ENCODE measurements at places on chromosomes 16 and 17.

DNA sequence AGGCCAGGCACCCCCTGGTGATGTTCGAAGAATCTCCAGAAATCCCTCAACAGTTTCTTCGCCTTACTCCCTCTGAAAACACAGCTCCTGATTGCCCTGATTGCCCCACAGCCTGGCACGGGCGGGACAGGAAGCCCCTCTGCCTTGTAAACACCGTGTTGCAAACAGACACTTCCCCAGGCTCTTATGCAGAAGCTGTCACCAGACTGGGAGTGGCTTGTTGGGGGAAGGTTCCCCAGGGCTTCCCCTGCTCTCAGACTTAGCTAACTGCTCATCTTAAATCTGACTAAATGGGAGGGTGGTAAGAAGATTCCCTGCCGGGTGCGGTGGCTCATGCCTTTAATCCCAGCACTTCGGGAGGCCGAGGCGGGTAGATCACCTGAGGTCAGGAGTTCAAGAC, 11.2 kb downstream of the PIK3R5 start:
- peak; percentile 43 for DNase-seq

DNA sequence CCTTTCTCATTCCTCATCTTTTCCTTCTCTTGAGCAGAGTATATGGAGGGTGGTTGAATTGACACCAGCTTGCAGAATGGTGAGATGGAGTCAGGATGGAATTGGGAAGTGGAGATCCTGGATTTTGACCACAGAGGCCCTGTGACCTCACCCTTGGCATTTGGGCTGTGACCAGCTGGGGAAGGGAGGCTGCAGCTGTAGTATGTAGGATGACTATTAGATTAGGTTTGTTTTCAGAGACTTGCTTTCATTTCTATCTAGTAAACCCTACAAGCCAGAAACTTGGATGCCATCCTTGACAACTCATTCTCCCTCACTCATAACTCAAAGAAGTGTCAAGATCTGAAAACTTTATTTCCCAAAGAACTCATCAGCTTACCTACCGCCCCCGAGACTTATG, 5.9 kb downstream of the GNGT2 start:
- DNase-seq = no peak

DNA sequence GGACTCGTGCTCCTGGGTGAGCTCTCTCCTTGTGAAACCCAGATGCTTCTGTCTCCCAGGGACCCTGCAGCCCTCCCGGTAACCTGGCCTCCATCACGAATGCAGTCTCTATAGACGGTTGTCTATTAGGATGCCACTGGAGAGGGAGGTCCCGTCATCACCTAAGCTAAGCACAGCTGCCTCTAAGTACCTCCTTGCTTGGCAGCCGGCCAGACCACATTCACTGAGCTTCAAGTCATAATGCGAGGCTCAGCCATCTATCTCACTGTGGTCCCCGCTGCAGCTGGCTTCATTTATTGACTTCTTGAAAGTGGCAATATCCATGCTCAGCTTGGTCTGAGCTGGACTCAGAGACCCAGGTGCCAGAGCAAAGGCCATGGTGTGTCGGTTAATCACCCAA, 74.5 kb upstream of the HSBP1 start:
- DNase-seq = no peak

DNA sequence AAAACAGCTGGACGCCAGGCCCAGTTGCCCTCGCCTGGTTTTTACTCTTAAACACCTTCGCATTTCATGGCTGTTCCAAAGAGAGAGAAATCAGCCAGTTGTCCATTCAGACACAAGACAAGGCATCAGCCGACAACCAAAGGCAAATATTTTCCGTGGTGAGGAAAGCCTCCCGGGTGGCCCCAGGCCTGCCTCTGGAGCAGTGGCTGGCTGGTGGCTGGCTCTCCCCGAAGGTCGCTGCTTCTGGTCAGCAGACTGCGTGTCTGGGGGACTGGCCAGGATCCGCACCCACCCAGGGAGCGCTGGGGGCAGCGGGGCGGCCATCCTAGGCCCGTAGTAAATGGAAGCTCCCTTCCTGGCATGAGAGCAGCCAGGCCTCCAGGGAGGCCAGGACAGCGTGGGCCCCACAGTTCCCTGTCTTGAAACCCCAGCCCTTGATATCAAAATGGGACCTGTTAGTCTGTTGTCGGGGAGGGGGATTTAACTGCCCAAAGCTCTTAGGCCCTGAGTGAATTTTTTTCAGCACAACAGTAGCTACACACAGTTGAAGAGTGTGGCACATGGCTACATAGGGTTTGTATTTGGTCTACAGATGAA, 57.7 kb downstream of the SREBF1 start:
- DNase-seq = no peak

DNA sequence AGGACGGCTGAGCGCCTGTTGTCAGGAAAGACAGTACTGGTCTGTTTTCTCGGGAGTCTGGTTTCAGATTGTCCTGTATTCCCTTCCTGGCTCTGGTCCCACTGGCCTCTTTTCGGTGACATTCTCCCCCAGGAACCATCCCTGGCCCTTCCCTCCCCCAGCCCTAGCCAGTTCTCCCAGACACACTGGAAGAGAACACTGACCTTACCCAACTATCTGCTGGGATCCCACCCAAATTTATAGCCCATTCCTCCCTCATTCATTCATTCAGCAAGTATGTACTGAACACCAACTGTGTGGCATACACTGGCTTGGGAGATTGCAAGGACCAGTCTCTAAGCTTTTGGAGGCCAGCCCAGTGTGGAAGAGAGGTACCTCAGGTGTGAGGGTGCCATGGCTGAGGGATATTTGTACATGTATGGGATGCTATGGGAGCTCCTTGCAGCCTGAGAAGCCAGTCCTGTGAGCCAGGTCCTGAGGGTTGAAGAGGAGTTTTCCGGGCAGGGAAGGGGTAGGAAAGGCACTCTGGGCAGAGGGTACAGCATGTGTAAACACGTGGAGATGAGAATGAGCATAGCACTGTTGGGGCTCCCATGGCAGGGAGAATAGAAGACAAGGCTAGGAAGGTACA, 5.2 kb downstream of the RND2 start:
- DNase-seq = no peak

GRCh38 chr16:79099716-79100115, 500.8 kb downstream of the MAF start:
- DNase-seq = no peak

DNA sequence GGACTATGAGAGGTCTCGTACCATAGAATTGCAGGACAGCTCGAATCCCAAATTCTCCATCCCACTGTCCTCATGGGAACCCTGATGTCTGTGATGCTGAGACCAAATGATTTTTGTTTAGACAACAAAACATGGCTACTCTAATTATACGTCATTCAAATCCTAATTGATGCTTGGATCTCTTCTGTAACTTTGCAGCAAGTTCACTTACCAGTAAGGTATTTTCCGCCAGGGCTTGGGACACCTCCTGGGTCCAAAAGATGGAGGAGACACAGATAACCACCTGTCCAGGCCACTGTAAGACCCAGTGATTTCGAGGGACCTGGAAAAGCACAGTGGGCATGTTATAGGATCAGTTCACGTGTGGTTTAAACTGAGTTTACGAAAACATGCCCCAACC, 92.8 kb downstream of the DNAH3 start:
- no peak for DNase-seq

GRCh38 chr17:8430966-8431365, 4.7 kb upstream of the NDEL1 start:
- DNase-seq = no peak

DNA sequence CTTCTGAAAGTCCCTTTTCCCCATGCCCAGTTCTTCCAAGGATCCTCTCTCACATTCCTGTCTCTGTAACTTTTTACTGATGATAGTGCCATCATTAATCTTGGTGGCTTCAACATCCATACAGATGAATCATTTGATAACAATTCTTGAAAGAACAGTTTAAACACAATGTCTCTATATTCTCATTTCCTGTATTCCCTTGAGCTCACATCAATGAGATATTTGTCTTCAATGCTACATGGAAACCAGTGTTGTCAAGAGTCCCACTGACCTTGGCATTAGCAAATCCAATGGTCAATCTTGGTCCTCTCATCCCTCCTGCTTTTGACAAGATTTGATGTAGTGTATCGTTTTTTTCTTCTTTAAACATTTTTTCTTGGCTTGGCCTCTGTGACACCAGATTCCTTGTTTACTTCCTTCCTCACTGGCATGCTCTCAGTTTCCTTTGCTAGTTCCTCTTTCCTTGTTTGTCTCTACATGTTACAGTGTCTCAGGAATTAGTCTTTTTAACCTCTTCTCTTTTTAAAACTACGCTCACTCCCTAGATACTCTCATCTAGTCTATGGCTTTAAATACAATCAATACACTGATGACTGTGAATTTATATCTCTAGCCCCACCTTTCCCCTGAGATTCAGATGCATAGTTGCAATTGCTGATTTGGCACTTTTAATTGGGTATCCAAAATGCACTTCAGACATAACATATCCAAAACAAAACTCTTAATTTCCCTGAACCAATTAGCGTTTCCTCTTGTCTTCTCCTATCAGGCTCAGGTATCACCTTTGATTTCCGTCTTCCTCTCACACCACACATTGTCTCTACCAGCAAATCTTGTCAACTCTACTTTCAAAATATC, 134.0 kb downstream of the MYO1D start:
- no peak for DNase-seq

- no peak for DNase-seq
These were observed 9.5 kb upstream of the MRC2 start for GRCh38 chr17:62617894-62618472.

DNA sequence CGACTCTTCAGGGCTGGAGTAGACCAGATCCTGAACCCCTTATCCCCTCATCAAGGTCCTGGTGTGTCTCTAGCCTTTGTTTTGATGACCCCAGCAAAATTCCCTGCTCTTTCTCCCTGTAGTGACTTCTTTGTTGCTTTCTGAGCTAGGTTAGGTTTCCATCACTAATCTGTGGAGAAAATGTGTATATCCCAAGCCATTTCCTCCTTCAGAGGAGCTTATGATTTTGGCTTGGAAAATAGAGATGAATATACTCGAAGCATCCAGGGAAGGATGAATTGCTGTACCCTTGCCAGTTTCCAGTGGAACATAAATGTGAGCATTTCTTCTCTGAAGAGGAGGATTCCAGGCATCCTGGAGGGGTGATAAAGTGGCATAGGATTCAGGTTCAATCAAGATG, 55.8 kb downstream of the KSR1 start:
- DNase-seq = no peak
